Transverse colon (tissue), 4 donors: ENCODE measurements at places on chromosomes 6 and 20. TPM values are rescaled to one million over a fixed set of nuclear protein-coding genes. Genes with fewer than 3 reads are reported as not detected.

DNA sequence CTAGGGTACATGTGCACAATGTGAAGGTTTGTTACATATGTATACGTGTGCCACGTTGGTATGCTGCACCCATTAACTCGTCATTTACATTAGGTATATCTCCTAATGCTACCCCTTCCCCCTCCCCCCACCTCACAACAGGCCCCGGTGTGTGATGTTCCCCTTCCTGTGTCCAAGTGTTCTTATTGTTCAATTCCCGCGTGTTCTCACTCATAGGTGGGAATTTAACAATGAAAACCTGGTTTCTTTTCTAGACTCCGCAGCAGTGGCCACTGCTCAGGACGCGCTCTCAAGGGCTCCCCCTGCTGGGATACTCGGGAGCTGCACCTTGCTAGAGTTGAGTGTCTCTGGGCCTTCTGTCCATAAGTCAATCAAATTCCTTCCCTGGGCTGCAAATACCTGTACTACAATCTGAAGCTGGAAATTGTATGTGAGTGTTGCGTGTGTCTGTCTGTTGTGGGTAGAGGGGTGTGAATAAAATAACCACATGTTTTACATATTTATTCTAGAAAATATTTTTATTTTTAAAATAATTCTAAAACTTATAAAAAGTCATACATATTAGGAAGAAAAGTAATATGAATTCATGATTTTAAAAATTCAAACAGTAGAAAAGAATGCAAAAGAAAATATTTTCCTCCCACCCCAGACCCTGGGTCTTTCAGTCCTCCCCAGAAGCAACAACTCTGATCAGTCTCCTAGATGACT is 8.2 kb upstream of the CEP250 start:
- peak; percentile 93 for DNase-seq

DNA sequence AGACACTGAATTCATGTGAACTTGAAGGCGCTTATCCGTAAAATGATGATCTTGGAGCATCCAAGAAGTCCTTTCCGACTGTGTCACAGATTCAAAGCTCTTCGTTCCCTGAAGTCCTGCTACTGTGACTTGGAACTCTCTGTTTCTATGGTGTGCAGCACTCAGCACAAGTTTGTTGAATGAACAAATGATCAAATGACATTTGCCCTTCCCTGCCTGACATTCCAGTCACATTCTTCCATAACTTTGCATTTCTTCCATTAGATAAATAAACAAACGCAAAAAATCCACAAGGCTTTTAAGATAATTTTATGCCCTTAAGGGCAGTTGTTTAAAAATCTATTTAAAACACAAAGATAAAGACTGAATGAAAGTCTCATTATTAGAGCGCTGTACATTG is 39.9 kb downstream of the SGK1 start:
- no peak for DNase-seq

DNA sequence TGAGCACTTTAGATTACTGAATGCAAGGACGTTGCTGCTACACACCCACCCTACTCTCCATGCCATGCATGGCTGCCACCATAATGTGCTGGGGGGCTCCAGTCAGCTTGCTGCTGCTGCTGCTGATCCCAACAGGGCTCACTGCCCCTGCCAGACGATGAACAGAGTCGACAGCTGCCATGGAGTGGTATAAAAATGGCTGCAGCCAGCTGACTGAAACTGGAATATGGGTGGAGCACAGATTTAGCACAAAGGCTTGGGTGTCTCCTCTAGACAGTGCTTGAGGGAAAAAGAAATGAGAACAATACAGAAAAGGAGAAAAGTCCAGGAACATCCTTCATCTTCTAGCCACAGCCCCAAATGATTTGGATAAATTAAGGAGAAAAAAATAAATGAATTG is 150.7 kb downstream of the PDSS2 start:
- DNase-seq, result no peak

DNA sequence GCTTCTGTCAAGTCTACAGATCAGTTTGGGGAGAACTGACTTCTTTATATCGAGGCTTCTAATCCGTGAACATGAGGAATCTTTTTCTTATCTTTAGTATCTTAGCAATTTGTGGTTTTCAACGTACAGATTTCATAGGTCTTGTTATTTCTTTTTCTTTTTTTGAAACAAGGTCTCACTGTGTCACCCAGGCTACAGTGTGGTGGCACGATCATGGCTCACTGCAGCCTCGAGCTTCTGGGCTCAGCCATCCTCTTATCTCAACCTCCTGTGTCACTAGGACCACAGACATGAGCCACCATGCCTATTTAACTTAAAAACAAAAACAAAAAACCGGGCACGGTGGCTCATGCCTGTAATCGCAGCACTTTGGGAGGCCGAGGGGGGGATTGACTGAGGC is 29.3 kb downstream of the DNAJC5 start:
- DNase-seq, result no peak

DNA sequence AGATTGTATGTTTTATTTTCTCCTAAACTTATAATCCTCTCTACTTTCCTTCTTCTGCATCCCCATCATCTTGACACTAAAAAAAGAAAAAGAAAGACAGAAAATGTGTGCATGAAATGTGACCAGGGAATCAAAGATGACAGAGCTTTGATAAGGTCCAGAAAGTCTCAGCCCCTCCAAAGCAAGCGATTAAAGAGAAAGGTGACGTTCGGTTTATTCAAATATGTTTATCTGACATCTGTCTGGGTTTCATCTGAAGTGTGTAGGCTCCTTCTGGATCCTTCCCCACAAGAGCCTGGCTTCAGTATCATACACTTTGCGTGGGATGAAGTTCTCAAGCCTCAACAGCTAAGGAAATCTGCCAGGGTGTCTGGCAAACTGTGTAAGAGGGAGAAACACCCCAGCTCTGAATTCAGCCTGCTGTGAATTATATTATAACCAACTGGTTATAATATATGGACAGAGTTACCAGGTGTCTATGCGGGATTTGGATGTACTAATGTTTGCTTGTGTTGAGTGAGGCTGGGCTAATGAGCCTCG is 263.0 kb downstream of the ZNF217 start:
- DNase-seq, result no peak

Gene POM121L2
- not detected for total RNA-seq

Gene PLG
- total RNA-seq, result not detected

Gene OXT
- not detected for total RNA-seq

Gene ZNF311
- 1.1 TPM for total RNA-seq
